ENCODE measurements at places on chromosomes 3 and 15. TPM values are rescaled to one million over a fixed set of nuclear protein-coding genes. Genes with fewer than 3 reads are reported as not detected.

The INO80 gene
- 12.7 TPM for total RNA-seq

The NPAP1 gene
- total RNA-seq: not detected

The SAXO2 gene
- 0.71 TPM for total RNA-seq

The CDHR4 gene
- not detected for total RNA-seq

The FEZF2 gene
- not detected for total RNA-seq

The TMIE gene
- not detected for total RNA-seq

The GOLGA8M gene
- total RNA-seq: not detected

The ZNF80 gene
- total RNA-seq: not detected

The GOLGA6D gene
- not detected for total RNA-seq

The DNASE1L3 gene
- total RNA-seq: not detected

The TMEM158 gene
- total RNA-seq: 83.0 TPM

The IGSF10 gene
- total RNA-seq: 0.29 TPM

The MRPS11 gene
- 43.2 TPM for total RNA-seq

The PAK6 gene
- not detected for total RNA-seq

The BNC1 gene
- total RNA-seq: 8.7 TPM

The CASR gene
- total RNA-seq: not detected

The DZIP1L gene
- 13.8 TPM for total RNA-seq

The HRH1 gene
- 11.2 TPM for total RNA-seq

The CDCP1 gene
- total RNA-seq: 7.2 TPM

The KBTBD13 gene
- total RNA-seq: not detected

The OR5AC2 gene
- total RNA-seq: not detected

The PATL2 gene
- not detected for total RNA-seq

The DPPA2 gene
- total RNA-seq: not detected

The SIDT1 gene
- total RNA-seq: not detected

The THAP10 gene
- 6.9 TPM for total RNA-seq

Measured in myometrial cell (primary cell).